ENCODE measurements at places on chromosomes 11 and 22. TPM values are rescaled to one million over a fixed set of nuclear protein-coding genes. Genes with fewer than 3 reads are reported as not detected.

DNA sequence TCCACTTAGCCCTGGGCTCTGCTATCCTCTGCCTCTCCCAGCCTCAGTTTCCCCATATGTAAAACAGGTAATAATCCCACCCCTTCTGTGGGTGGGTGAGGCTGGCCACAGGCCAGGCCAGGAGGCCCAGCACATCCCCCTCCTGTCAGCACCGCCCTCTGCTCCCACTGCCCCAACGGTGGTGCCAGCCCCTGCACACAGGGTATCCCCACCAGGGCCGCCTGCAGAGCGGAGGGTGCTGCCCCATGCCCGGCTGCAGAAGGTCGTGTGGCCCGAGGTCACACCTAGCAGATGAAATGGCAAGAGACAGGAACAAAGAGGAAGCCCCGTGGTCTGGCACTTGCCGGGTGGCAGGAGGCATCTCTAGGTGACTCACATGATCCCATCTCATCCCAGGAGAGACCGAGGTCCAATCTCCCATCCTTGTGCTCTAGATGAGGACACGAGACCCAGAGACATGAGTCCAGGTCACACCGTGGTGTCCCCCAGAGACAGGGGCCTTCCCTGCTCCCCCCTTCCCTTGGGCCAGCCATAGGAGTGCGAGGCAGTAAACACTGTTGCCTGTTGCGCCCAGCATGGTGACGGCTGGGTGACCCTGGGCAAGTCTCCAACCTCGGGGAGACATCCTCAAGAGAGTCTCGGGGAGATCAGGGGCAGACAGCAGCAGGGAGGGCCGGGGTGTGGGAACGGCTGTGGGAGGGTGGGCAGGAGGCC is 27.2 kb upstream of the PPARA start:
- peak; percentile 19 for DNase-seq

The OR8B2 gene
- not detected for total RNA-seq

DNA sequence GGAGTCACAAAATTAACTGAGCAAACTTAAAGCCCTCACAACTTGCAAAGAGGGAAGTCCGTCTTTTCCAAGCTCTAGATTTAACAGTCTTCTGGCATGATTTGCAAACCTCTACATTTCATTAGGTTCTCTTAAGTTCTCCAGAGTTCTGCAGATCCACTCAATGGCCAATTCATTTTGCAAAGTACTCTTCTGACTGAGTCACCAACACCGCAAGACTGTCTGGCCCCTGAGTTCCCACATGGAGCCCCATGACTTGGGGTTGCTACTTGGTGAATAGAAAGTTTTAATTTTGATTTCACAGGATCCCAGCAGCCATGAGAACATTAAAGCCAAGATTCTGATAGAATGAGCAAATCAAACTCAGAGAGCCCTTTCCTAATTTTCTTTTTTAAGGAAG is 134.5 kb downstream of the PLEKHA7 start:
- peak; percentile 18 for DNase-seq

GRCh38 chr11:68321293-68322051 is 9.1 kb downstream of the LRP5 start:
- DNase-seq, result no peak

GRCh38 chr11:100585728-100586127 is 101.4 kb upstream of the ARHGAP42 start:
- DNase-seq, result no peak

GRCh38 chr11:131754671-131755070 is 384.3 kb downstream of the NTM start:
- DNase-seq, result peak; percentile 47

- DNase-seq, result no peak
Measured at GRCh38 chr11:86050196-86050709, 18.6 kb downstream of the PICALM start.

DNA sequence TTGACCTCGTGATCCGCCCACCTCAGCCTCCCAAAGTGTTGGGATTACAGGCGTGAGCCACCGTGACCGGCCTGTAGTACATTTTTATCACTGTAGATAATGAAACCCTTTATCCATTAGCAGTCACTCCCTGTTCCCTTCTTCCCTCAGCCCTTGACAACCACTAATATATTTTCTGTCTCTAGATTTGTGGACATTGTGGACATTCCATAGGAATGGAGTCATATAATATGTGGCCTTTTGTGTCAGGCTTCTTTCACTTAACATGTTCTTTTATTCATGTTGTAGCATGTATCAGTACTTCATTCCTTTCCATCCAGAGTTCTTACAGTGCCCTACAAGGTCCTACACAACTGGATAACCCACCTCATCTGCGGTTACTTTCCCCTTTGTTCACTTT is 30.5 kb downstream of the RRM1 start:
- no peak for DNase-seq

All from GM23248 (cell line).